ENCODE measurements at places on chromosomes 13 and 19.

DNA sequence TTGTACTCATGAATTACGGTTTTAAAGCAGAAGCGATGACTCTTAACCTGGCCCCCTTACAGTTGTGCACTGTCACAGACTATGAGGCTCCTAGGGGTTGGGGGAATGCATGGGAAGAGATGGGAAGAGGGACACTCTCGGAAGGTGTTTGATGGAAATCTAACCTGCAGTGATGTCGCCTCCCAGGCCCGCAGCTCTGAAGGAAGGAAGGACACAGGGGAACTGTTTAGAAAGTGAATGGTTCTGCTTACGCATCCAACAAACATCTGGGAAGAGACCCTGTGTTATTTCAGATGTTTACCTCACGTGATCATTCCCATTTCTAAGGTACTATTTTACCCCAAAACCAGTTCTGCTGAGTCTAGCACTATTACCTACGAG lies 48.0 kb upstream of the SLC7A9 start:
- no peak for DNase-seq

- no peak for DNase-seq
These were observed 2738.9 kb upstream of the PCDH20 start for GRCh38 chr13:64154514-64154913.

DNA sequence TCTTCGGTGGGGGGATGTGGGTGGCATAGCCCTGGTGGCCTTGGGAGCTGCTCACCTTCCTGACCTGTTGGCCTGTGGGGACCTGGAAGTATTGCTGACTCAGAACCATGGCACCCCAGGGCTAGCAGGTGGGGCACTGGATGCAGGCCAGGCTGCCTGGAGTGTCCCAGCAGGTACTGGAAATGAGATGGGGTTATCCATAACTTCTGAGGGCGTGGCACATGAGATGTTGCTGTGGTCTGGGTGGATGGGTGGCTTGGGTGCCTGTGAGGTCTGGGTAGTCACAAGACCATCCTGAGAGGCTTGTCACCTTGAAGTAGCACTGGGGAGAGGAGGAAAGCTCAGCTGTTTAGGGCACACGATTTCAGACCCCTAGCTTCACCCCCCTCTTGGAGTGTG lies 636 bp upstream of the RNF225 start:
- DNase-seq = no peak

DNA sequence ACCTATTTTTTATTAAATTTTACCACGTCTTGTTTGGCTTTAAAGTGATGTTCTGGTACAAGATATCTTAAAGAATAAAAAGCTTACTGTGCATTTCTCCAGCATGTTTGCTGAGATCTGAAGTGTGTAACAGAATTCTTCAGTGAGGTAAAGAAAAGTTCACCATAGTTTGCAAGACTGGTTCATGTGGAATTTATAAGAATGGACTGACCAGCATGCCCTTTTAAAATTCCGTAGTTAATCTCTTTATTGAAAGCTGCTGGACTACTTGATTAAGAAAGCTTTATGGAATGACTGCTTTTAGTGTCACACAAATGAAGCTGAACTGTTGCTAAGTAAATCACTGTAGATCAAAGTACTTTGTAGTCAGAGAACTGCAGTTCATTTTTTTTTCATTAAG lies 119.2 kb downstream of the GPC6 start:
- no peak for DNase-seq

DNA sequence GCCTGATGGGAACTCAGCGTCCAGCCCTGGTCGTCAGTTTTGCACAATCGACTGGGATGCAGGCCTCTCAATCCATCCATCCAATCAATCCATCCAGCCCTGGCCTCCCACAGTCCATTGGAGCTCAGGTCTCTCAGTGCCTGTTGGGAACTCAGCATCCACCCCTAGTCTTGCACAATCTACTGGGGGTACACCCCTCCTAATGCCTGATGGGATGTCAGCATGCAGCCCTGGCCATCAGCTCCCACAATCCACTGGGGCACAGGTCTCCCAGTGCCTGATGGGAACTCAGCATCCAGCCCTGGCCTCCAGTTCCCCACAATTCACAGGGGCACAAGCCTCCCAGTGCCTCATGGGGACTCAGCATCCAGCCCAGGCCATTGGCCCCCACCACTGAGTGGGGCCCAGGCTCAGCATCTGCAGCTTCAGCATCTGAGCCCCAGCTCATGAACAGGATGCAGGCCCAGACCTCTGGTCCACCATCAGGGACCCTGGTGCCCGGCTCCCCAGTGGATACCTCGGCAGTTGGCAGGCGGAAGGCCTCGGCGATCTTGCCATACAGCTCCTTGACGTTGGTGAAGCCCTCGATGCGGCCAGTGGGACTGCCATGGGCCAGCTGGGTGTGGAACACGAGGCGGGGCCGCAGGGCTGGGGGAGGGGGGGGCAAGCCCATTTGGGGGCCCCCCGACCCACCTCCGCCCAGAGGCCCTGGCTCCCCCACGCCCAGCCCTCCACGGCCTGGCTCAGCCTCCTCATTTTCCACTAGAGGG lies 7.2 kb upstream of the PTGER1 start:
- DNase-seq = no peak

DNA sequence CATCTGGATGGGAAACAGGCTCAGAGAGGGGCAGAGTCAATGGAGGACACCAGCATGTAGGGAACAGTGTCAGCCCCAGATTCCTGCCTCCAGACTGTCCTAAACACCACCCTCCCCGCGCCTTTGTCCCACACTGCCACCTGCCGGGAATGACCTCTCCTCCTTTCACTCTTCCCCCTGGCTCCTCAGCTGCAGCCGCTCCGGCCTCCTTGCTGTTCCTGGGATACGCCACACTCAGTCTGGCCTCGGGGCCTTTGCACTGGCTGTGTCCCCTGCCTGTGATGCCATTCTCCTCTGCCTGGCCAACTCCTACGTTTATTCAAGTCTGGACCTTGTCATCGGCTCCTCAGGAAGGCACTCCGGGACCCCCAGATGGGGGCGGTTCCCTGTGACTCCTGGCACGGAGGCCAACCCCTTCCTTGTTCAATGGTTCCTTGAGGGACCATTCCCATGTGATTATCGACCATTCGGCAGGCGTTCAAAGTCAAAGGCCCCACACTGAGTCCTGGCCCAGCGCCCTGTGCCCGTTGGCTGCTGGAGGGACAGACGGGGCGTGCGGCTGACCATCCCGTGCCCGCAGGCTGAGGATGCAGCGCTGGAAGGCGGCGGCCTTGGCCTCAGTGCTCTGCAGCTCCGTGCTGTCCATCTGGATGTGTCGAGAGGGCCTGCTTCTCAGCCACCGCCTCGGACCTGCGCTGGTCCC lies 15.8 kb downstream of the FUT6 start:
- no peak for DNase-seq

- no peak for DNase-seq
These were observed 3.4 kb downstream of the ZNF823 start for GRCh38 chr19:11735375-11735774.

- DNase-seq = no peak
These were observed 1.1 kb downstream of the CRTC1 start for GRCh38 chr19:18684642-18684993.

DNA sequence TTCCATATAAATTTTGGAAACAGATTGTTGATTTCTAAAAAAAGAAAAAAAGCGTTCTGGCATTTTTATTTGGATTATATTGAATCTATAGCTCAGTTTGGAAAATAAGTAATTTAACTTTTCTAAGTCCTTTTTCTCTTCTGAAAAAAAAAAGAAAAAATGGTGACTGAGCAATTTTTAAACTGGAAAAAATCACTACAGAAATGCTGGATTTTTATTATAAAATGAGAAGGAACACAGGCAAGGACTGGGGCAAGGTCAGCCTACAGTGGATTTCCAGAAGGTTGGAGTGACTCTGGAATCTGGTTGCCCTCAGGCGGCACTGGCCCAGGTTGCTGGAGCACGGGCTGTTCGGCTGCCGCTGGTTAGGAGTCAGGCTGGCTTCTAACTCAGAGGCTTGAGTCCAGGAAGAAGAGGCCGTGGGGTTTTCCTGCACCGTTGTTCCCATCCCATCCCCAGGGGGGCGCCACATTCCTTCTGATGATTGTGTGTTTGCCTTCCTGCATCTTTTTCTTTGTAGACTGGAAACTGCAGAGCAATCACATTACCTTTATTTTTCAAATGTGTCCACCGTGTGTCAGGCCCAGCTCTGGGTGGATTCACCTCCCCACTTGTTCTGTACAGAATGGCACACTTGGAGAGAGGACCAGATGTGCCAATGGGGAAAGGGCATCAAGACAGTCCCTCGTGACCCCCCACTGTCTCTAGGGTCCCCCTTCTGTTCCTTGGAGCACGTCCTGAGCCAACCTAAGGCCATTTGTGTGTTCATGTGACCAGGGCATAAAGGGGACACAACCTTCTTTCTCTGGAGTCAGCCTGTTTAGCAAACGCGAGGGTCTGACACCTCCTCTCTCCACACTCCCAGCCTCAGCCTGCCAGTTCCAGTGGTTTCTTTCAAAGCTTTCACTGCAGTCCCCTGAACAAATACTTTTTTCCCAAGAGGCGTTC lies 44.5 kb upstream of the GTF3A start:
- DNase-seq = no peak

DNA sequence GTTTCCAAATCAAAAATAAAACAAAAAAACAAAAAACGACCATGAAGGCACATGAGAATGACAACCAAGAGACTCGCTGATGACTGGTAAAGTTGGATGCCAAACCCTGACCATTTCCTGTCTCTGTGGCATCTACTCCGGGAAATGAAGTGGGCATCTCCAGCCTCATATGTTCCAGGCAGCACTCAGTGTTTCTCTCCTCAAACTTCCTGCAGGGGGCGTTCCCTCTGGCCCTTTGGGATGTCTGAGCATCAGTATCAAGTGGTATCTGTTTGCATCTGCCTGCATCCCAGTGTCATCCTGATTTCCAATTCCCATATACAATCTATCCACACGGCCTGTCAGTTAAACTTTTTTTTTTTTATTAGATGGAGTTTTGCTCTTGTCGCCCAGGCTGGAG lies 9.8 kb upstream of the SIGLEC12 start:
- DNase-seq = no peak

DNA sequence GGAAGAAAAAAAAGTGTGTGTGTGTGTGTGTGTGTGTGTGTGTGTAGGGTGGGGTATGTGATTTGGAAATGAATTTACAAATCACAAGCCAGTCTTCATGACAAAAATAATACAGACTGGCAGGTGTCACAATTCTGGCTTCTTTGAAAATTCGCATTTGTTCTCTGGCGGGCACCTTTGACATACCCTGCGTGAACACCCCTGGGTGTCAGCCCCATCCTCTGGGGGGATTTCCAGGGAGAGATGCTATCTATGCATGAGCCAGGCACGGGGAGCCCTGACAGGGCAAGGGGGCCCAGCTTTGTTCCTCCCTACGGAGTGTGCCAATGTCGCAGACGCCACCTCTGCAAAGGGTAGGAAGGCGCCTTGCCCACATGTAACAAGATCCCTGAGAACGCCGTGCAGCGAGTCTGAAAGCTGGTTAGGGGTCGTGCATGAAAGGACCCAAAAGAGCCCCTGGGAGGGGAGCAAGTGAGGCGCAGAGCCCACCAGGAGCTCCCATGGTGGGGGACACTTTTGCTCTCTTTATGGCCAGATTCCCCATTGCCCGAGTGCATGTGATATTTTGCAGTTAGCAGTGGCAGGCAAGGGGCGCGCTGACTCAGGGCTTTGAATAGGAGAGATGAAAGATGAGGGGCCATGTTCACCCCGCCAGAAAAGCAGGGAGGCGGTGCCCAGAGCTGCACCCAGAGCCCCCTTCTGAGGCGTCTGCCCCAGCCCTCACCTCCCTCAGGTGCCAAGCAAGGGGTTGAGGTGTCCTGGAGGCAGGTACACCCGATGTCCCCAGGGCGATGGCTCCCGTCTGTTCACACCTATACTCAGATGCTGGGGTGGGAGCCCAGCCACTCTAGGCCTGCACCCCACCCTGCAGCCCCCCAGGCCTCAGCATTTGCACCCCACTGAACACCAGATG lies 45.3 kb downstream of the KLF2 start:
- no peak for DNase-seq

- DNase-seq = no peak
These were observed 275.6 kb downstream of the TSHZ3 start for GRCh38 chr19:31073485-31074198.

DNA sequence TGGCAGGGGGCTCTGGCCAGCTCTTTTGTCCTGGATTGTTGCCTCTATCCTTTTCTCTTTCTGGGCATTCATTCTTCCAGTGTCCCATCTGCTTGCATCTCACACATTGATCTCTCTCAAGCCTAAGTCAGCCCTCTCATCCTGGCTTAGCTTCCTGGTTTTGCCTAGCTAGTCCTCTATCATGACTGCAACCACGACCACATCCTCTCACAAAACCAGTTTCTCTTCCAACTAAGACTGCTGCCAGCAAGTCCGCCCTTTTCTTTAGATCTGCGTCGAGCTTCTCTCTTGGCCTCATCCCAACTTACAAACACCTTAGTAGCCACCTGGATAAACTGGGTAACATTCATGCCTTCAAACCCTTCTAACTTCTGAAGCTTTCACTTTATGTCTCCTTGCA lies 212.2 kb upstream of the HTR2A start:
- no peak for DNase-seq

DNA sequence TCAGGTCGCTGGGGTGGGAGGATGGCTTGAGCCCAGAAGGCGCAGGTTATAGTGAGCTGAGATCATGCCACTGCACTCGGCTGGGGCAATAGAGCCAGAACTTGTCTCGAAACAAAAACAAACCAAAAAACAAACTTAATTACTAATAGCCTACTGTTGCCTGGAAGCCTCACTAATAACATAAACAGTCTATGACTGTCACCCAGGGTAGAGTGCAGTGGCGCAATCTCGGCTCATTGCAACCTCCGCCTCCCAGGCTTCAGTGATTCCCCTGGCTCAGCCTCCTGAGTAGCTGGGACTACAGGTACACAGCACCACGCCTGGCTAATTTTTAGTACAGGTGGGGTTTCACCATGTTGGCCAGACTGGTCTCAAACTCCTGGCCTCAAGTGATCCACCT lies 18.0 kb downstream of the CATSPERD start:
- no peak for DNase-seq

DNA sequence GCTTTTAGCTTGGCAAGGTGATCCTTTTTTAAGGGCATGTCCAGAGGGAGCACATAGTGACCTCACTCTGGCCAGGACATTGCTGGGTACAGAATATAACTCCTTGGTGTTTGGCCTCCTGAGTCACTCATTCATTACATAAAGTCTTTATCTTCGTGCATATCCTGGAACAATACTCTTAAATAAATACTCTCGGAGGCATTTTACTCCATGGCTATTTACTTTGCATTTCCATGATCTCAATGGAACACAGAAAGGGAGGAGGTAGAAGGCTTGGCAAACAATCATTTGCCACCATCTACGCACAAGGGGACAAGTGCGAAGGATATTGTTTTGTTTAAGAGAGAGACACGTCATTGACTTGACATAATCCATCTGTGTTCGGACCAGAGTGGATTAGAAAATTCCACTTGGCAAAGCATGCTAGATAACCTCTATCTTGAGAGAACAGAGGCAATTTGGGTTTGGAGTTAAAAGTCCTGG lies 210.0 kb downstream of the IRS2 start:
- no peak for DNase-seq

DNA sequence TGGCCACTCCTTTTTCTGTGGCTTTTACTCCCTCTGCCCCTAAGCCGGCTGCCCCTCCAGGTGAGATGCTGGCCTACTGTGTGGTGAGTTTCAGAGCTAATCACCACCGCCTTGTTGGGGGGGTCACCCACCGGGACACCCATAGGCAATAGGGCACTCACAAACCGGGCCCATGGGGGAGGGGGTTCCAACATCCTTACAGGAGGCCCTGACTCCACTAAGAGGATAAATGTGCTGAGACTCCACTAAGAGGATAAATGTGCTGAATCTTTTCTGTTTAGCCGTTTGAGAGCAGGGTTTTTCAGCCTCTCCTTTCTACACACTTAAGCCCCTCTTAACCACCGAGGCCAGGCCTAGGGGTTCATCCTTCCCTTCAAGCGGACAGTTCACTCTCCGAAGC lies 73.7 kb downstream of the SLC15A1 start:
- no peak for DNase-seq

All from amniotic stem cell (primary cell).